ENCODE measurements at places on chromosomes 11 and 22. TPM values are rescaled to one million over a fixed set of nuclear protein-coding genes. Genes with fewer than 3 reads are reported as not detected.

SPDYC gene
- not detected for polyA plus RNA-seq

BBOX1 gene
- polyA plus RNA-seq: 52.0 TPM

TBX10 gene
- not detected for polyA plus RNA-seq

NCAM1 gene
- polyA plus RNA-seq: 72.5 TPM

SERGEF gene
- 20.4 TPM for polyA plus RNA-seq

IGLL1 gene
- polyA plus RNA-seq: 1.9 TPM

HTR3A gene
- 0.30 TPM for polyA plus RNA-seq

PNPLA5 gene
- polyA plus RNA-seq: 0.07 TPM

TRIM48 gene
- polyA plus RNA-seq: not detected

DCDC1 gene
- 3.3 TPM for polyA plus RNA-seq

SELENOO gene
- 24.0 TPM for polyA plus RNA-seq

Data from renal cortex interstitium (tissue), 15 donors.